ENCODE measurements at places on chromosomes 6 and 20.

DNA sequence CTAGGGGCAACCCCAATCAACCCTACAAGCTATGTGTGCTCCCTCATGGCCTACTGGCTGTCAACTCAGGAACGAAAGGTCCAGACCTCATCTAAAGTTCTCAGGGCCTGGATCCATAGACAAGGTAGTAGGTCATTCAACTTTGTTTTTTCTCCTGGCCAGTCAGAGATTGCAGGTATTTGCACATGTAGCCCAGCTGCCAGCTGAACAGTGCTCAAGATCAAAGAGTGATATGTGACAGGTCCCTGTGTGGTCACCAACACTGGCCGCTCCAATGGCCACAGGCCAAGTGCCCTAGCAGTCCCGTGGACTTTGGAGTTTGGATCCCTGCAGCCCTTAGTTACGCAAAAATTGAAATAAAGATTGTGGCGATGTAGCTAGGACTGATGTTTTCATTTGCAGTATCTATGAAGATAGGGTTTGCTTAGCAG, 60.6 kb upstream of the ATXN1 start:
- DNase-seq = no peak

GRCh38 chr20:19756761-19757486, 1.1 kb upstream of the RIN2 start:
- no peak for DNase-seq

DNA sequence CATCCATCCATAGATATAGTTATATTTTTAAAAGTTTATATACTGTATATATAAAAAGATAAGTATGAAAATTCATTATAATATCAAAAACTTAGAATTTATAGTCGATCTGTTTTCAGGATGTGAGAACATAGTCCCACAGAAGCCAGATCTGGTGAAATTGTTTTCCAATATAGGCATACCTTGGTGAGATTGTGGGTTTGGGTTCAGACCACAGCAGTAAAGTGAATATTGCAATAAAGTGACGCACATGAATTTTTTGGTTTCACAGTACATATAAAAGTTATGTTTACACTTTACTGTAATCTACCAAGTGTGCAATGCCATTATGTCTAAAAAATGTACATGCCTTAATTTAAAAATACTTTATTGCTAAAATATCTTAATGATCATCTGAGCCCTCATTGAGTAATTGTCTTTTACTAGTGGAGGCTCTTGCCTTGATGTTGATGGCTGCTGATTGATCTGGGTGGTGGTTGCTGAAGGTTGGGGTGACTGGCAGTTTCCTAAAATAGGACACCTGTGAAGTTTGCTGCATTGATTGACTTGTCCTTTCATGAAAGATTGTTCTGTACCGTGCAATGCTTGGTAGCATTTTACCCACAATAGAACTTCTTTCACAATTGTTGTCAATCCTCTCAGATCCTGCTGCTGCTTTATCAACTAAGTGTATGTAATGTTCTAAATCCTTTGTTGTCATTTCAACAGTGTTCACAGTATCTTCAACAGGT, 29.8 kb downstream of the AIG1 start:
- DNase-seq = no peak

DNA sequence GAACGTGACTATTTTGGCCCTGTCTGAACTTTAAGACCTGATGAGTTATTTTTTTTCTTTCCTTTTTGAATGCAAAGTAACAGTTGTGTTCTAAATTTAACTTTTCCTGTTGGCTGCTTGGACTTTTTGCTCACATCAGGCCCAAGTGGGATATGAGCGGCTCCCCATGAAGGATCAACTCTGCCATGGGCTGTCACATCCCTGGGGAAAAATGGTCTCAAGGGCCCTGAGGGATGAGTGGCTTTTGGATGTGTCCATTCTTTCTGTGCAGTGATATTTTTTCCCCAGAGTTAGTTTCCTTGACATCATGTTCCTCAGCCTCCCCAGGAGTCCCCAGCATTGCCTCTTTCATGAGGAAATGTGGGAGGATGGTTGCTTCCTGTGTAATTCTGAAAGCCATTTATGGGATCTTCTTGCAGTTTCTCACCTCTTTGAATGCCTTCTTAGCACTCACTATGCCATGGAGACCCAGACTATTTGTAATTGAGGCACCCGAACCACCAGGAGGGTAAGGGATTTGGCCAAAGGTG, 92.5 kb downstream of the SLC24A3 start:
- DNase-seq = no peak

GRCh38 chr6:42411406-42411805, 40.3 kb downstream of the TRERF1 start:
- DNase-seq = no peak

Data from smooth muscle cell of the brain vasculature (primary cell).